Hematopoietic multipotent progenitor cell treated with erythropoietin and hydrocortisone succinate and interleukin-3 and kit ligand, for 17 days (in vitro differentiated cells): ENCODE measurements at places on chromosomes 11 and 22.

- DNase-seq = no peak
These were observed 203.7 kb downstream of the MN1 start for GRCh38 chr22:27597703-27598444.

GRCh38 chr11:96104496-96104895, 180.6 kb upstream of the MTMR2 start:
- no peak for DNase-seq

- DNase-seq = no peak
These were observed 81.6 kb downstream of the ZC3H12C start for GRCh38 chr11:110174645-110175310.

DNA sequence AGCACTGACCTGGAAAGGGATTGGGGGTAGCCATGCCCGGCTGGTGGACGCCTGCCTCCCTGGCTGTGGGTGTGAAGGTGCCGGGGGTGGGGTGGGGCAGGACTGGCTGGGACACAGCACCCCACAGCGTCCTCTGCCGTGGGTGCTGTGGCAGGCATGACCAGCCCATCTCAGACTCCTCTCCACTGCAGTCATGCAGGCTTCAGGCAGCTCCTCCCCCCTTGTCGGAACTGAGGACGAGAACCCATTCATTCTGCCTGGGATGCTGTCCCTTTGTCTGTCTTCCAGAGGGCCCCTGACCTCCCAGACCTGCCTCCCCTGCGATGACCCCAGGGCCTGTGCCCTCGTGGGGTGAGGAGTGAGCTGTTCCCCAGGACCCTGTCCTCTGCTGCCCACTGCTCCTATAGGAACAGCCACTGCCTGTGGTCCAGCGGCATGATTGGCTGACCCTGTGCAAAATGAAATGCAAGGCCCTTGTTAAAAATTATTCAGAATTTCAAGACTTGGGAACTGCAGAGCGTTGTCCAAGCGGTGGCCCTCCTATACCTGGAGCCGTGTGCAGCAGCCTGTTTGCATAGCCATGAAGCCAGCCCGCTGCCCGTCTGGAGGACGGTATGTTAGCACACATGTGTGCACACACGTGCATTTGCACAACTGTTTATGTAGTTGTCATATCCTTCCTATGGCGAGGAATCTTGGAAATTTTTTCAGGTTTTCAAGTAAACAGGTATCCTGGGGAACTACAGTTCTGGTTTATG, 1122.3 kb downstream of the BRD1 start:
- no peak for DNase-seq

- DNase-seq = no peak
These were observed 4.5 kb downstream of the SLC37A4 start for GRCh38 chr11:119025978-119026766.

GRCh38 chr11:84501750-84502149, 1125.4 kb downstream of the DLG2 start:
- no peak for DNase-seq

DNA sequence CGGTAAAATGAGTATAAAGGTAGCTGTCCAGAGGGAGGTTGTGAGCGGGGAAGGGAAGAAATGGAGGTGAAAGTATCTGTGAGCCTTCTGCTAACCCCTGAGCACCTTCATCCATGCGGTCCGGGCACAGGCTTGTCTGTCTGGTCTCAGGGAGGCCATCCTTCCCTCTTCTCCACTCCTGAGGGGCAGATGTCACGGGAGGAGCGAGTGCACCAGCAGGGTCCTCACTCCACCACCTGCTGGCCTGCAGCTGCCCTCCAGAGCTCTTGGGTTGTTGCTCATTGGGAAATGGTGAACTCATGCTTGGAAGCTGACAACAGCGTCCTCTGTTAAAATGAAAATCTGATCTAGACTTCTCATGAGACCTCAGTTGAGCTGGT, 33.8 kb upstream of the WNT11 start:
- DNase-seq = no peak

DNA sequence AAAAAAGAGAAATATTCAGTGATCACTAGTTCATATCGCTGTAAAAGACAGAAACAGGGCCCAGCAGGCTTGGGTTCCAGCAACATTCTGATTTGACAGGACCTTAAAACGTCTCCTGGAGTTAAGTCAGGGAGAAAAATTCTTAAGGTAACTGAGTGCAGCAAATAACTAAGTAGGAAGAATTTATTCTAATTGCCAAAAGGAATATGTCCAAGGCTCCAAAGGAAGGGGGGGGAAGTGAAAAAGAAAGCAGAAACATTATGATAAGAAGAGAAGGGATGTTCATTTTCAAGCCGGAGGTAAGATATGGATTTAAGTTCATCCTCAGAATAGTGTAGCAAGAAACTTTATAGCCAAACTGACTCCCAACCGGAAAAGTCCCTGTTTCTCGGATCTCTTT, 90.4 kb downstream of the WT1 start:
- DNase-seq = no peak

- no peak for DNase-seq
These were observed 55.4 kb downstream of the HSD17B12 start for GRCh38 chr11:43735961-43736360.

- no peak for DNase-seq
These were observed 684.5 kb downstream of the FAM181B start for GRCh38 chr11:82049199-82049598.

DNA sequence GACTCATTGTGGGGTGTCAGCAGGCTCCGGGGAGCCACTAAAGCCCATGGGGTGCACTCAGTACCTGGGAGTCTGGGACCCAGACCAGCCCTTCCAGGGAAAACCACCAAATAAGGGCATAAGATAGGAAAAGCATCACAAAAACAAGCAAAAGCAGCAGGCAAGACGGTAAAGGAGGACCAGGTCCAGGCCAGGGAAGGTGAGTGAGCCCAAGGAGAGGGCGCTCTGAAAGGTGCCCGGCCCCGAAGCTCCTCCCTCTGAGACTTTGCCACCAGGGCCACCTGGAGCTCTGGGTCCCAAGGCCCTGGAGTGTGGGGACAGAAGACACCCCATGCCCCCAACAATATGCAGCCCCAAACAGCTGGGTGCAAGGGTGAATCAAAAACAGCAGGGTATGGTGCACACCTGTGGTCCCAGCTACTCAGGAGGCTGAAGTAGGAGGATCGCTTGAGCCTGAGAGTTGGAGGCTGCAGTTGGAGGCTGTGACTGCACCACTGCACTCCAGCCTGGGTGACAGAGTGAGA, 5.2 kb upstream of the IL17REL start:
- no peak for DNase-seq

DNA sequence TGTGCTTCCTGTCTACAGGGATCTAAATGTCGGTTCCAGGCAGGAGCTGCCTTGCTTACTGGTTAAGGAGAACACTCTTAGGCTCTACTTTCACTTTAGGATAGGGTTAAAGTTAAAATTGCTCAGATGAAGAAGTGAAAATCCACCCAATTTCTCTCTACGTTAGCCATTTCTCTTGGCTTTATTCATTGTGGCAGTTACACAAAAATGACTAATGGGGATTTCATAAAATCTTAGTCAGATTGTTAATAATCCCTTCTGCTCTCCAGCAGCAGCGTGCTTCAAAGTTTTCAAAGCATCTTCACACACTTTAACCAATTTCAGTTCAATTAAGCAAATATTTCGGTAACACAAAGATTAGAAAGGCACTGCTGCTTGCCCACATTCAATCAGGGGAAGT, 58.4 kb upstream of the RCN1 start:
- DNase-seq = no peak

- DNase-seq = no peak
These were observed 44.7 kb downstream of the CACNG2 start for GRCh38 chr22:36658900-36659299.

- no peak for DNase-seq
These were observed 76.2 kb downstream of the SNX19 start for GRCh38 chr11:130839981-130840666.

- DNase-seq = peak; percentile 65
These were observed 18.8 kb upstream of the P4HA3 start for GRCh38 chr11:74330075-74330858.

- DNase-seq = no peak
These were observed 100.3 kb upstream of the AKIP1 start for GRCh38 chr11:8810540-8811301.

DNA sequence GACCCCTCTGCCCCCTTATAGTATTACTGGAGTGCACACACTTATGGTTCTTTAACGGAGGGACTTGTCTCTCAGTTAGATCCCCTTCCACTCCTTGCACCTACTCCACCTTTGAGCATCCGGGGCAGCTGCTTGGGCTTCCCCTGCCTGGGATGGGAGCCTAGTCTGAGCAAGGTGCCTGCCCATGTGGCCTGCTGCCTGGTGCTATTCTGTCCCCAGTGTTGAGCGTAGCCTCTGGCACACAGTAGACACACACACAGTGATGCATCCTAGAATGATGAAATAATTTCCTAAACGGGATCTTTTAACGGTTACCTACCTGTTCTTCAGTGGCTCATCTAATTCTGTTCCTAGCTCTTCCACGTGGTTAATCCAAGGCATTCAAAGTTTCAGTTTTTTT, 22.4 kb downstream of the PPFIA1 start:
- no peak for DNase-seq

DNA sequence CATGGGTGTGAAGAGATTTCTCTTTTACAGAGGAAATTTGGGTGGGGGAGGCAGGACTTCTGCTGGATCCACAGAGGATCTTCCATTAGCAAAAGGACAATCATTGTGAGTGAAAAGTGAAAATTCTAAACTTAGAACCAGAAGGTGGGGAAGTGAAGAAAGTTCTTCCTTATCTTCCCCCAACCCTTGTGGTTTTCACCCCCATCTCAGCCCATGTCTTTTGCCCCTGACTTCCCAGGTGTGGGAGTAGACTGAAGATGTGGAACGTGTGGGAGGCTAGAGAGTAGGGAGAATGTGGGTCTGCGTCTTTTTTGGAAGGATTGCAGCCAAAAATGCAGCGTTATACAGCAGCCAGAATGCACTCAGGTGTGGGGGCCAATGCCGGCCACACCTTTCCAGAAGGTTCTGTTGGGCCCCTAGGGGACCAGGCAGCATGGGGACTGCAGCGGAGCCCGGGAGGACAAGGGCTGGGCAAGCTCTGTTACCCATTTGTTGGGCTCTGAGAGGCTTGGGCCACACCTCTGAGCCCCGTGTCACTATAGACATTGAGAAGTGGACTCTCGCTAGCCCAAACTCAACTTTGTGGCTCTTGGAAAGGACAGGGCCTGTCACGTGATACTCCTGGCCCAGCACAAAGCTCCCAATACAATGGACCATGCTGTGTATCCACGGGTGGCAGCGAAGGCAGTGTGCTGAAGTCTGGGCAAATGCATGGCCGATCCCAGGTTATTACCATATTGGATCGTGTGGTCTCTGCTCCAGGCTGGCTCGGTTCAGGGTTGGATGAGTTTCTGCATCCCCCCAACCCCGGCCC, 32.8 kb upstream of the LINC01488 start:
- DNase-seq = no peak

DNA sequence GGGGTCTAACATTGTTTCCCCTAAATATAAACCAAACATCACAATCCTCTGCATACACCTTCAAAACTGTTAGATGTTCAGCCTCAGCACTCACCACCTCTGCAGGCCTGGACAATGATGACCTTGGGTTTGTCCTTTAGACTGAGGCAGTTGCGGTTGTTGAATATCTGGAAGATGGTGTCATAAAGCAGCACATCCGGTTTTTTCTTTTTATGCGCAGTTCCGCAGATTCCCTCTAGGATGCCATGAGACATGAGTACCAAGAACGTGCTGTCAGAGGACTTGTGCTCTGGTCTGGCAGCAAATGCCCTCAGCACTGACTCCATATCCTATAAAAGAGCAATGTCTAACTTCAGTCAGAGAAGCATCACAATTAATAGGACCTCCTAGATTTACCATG, 22.8 kb downstream of the CASP5 start:
- DNase-seq = no peak

DNA sequence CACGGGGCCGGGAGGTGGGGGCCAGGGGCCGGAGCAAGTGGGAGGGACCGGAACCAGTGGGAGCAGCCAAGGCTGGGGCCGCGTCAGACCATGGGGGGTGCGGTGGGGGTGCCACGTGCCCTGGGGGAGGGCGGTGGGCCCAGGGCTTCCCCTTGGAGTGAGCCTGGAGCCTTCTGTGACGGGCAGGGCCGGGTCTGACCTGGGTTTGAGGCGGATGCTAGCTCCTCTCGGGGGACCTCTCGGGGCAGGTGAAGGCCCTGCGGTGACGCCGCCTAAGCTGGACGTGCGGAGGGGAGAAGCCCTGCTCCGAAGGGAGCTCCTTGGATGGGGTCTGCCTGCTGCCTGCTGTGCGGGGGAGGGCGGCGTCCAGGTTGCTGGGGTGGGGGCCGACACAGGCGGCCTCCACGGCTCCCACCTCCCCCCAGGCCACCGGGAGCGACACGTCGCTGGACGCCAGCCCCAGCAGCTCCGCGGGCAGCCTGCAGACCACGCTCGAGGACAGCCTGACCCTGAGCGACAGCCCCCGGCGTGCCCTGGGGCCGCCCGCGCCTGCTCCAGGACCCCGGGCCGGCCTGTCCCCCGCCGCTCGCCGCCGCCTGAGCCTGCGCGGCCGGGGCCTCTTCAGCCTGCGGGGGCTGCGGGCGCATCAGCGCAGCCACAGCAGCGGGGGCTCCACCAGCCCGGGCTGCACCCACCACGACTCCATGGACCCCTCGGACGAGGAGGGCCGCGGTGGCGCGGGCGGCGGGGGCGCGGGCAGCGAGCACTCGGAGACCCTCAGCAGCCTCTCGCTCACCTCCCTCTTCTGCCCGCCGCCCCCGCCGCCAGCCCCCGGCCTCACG, 115.0 kb downstream of the CACNA1I start:
- no peak for DNase-seq

GRCh38 chr22:38246046-38246658, 26.7 kb downstream of the TMEM184B start:
- no peak for DNase-seq

DNA sequence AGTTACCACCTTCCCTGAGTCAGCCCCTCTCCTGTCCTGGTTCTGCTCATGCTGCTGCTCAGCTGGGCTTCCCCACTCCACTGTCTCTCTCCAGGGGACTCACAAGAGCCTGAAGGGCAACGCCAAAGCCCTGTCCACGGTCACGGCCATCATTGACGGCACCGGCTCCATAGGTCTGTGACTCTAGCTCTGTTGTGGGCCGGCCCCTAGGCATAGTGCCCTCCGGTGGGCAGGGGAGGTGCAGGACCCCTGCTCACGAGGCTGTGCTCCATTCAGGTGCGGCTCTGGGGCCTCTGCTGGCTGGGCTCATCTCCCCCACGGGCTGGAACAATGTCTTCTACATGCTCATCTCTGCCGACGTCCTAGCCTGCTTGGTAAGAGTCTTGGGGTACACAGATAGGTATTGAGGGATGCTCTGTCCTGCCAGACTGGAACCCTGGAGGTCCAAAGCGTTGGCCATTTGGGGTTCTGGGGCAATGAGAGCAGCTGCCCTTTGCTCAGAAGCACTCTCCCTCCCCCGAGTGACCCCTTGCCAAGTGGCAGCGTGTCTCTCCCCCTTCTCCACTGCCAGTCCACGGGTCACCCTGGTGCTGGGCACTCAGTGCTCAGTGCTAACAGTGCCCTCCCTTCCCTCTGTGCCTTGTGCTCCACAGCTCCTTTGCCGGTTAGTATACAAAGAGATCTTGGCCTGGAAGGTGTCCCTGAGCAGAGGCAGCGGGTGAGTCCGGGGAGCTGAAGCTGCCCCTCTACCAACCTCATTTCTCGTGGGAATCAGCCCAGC, 22.4 kb downstream of the SLC37A2 start:
- no peak for DNase-seq

GRCh38 chr11:77214557-77214956, 86.5 kb downstream of the MYO7A start:
- no peak for DNase-seq

- peak; percentile 61 for DNase-seq
These were observed 1.2 kb downstream of the DRAP1 start for GRCh38 chr11:65920372-65920802.
